ENCODE measurements at places on chromosomes 4 and X.

- no peak for DNase-seq
- H3K4me3 ChIP-seq = no peak overlapping the region
- no peak overlapping the region for H3K27ac ChIP-seq
Measured at GRCh38 chr4:78426972-78427371, 124.6 kb upstream of the ANXA3 start.

DNA sequence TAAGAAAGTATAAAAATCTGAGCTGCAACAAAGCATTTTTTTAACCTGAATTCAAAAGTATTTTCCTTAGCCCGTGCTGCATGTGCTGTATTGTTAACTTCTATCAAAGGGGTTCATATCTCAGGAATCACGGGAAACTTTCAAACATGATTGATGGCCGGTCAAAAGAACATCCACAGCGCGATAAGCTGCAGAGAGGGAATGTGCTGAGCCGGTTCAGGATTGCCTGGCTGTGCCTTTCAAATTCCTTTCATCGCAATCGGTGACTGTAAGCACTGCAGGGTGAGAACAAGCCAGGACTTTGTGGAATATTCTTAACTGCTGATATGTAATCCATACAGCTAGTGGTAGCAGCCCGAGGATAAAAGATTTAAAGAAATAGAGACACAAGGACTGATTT, 210.9 kb upstream of the NOCT start:
- no peak overlapping the region for H3K27ac ChIP-seq
- peaks cover 20% of the 10 kb centered on the region for H3K27me3 ChIP-seq
- no peaks in the 10 kb centered on the region for H3K36me3 ChIP-seq
- no peak for DNase-seq
- H3K4me1 ChIP-seq = no peaks in the 10 kb centered on the region

- no peaks in the 10 kb centered on the region for H3K36me3 ChIP-seq
- peaks cover 29% of the 10 kb centered on the region for H3K27me3 ChIP-seq
- no peak overlapping the region for H3K4me3 ChIP-seq
- H3K27ac ChIP-seq = no peak overlapping the region
- H3K4me1 ChIP-seq = no peaks in the 10 kb centered on the region
Measured at GRCh38 chrX:980587-981235, 231.7 kb downstream of the CRLF2 start.

DNA sequence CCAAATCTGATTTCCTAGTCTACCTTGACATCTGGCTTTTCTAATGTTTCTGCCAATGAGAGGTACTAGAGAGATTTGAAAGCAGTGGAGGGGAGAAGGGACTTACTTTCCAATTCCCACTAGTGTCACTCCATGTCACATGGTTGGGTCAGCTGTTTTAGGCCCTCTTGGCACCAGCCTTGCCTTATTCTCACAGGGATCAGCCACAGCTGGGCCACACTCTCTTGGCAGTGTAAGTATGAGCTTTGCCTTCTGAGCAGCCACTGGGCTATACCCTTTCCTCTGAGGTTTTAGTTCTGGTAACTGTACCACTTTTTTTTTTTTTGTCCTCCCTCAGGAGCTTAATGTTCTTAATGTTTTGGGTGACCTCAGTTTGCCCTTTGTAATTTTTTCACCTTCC, 10.2 kb upstream of the ADH1C start:
- no peaks in the 10 kb centered on the region for H3K27me3 ChIP-seq
- no peak for DNase-seq
- H3K27ac ChIP-seq = no peak overlapping the region
- no peak overlapping the region for H3K4me3 ChIP-seq

GRCh38 chr4:129917651-129918050, 821.7 kb downstream of the C4orf33 start:
- H3K36me3 ChIP-seq = no peaks in the 10 kb centered on the region
- no peaks in the 10 kb centered on the region for H3K4me1 ChIP-seq
- no peak overlapping the region for H3K4me3 ChIP-seq
- no peaks in the 10 kb centered on the region for H3K27me3 ChIP-seq

- DNase-seq = no peak
- H3K27ac ChIP-seq = no peak overlapping the region
- H3K36me3 ChIP-seq = no peaks in the 10 kb centered on the region
- H3K27me3 ChIP-seq = no peaks in the 10 kb centered on the region
- no peak overlapping the region for H3K4me3 ChIP-seq
- H3K4me1 ChIP-seq = no peaks in the 10 kb centered on the region
Measured at GRCh38 chr4:53040851-53041250, 178.7 kb downstream of the RASL11B start.

- no peaks in the 10 kb centered on the region for H3K36me3 ChIP-seq
- no peak overlapping the region for H3K27ac ChIP-seq
- no peaks in the 10 kb centered on the region for H3K4me1 ChIP-seq
Measured at GRCh38 chr4:109231331-109231730, 71.1 kb downstream of the COL25A1 start.

DNA sequence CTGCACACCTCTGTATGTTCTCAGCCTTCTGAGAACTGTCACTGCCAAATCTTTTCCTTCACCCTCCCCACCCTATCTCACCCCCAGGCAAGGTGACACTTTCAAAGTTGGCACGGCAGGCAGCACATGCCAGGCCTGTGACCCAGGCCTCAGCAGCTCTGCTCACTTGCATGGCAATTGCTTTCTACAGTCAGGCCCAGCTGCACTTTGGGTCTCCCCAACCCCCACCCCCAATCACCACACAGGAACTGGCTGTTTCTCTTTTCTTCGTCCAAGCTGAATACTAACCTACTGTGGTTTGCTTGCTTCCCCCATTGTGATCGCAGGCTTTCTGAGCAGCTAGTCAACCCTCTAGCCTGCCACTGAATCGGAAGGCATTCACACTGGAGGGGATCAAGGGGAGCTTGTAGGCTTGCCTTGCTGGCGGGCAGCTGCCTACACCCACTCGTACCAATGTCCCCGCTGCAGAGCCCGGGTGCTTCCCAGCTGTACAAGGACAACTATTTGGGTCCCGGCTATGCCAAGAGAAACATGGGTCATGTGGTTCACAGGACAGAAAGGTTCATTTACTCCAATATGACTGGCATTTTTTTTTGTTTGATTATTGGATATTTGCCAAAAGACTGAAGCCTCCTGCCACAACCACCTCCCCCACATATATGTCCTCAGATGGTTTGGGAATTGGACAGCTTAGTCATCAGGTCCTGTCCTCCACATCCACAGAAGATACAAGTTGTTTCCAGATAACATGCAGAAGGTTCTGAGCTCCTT, 28.1 kb downstream of the SLC25A43 start:
- DNase-seq = no peak
- H3K27me3 ChIP-seq = no peaks in the 10 kb centered on the region
- H3K36me3 ChIP-seq = peaks cover 13% of the 10 kb centered on the region

DNA sequence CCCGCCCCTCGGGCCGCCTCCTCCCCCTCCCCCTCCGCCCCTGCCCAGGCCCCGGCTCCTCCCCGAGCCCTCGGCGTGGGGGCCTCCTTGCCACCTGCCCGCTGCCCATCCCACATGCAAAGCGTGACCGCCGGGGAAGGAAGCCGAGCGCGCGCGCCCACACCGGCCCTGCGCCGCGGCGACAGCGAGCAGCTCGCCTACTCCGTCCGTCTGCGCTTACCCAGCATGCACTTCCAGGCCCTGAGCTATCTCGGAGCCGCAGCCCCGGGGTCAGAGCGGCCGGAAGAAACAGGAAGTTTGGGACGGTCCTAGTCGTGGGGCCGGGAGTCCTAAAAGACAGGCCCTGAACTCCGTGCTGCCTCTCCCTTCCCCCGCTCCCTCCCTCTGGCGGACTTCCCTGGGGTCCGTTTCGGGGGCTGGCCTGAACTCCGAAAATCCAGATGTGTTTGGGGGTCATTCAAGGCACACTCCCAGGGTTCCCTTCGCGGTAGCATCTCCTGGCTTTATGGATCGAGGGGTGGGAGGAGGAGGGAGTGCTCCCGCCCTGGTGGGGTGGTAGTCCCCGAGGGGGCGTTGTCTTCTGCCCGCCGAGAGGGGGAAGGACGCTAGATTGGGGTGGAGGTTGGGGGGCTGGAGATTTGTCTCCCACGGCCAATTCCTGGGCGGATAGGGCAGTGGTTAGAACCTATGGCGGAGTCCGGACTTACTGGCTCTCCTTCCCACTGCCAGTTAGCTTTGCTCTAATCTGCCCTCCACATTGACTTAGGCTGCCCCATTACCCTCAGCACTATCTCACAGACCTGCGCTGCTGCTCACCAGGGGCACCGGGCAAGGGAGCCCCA, 25.0 kb upstream of the BCORL1 start:
- no peaks in the 10 kb centered on the region for H3K36me3 ChIP-seq
- H3K4me1 ChIP-seq = peaks cover 33% of the 10 kb centered on the region
- H3K4me3 ChIP-seq = peak overlapping the region; percentile 71
- peak; percentile 82 for DNase-seq
- H3K27ac ChIP-seq = peak overlapping the region; percentile 92
- peaks cover 12% of the 10 kb centered on the region for H3K27me3 ChIP-seq

GRCh38 chr4:63315651-63316050, 1093.6 kb downstream of the TECRL start:
- H3K4me1 ChIP-seq = no peaks in the 10 kb centered on the region
- DNase-seq = no peak
- no peaks in the 10 kb centered on the region for H3K36me3 ChIP-seq
- no peaks in the 10 kb centered on the region for H3K27me3 ChIP-seq

DNA sequence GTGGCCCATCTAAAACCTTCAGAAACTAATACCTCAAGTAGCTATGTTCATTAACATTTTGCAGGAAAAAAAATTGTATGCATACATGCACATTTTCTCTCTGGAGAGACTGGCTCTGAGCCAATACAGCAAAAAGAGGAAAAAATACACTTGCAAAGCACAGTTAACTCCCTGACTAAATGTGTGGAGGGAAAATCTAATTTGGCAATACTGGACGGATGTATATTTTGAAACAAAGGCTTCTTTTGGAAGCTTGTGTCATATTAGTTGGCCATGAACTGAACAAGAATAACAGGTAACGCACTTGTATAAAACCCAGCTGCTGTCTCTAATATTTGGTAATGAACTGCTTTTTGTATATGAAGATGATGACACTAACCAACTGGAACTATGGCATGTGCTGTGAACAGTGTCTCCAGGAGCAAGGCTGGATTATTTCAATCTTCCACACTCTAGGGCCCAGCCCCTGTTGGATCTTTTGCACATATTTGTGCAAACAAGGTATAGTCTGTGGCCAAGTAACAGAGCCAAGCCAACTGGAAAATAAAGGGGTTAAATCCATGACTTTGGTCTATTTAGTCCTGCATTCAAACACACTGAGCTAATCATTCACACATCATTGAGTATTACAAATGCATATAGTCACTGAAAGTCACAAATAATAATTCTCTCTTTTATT, 67.9 kb upstream of the NRK start:
- no peak overlapping the region for H3K4me3 ChIP-seq
- H3K27ac ChIP-seq = no peak overlapping the region
- no peaks in the 10 kb centered on the region for H3K27me3 ChIP-seq
- H3K36me3 ChIP-seq = no peaks in the 10 kb centered on the region
- H3K4me1 ChIP-seq = no peaks in the 10 kb centered on the region

Measured in CD14-positive monocyte (primary cell).